ENCODE measurements at places on chromosomes 4 and X. TPM values are rescaled to one million over a fixed set of nuclear protein-coding genes. Genes with fewer than 3 reads are reported as not detected.

UGT2B15 gene
- polyA plus RNA-seq, result not detected

PRSS12 gene
- not detected for polyA plus RNA-seq

CACNA1F gene
- polyA plus RNA-seq, result 9.3 TPM

LIMCH1 gene
- polyA plus RNA-seq, result not detected

CT45A10 gene
- polyA plus RNA-seq, result not detected

LDB2 gene
- polyA plus RNA-seq, result not detected

ETFDH gene
- polyA plus RNA-seq, result 7.8 TPM

CDKL2 gene
- polyA plus RNA-seq, result not detected

WNK3 gene
- polyA plus RNA-seq, result 0.07 TPM

PRKG2 gene
- polyA plus RNA-seq, result 0.61 TPM

OPRPN gene
- polyA plus RNA-seq, result not detected

IL3RA gene
- polyA plus RNA-seq, result 31.6 TPM

UCP1 gene
- polyA plus RNA-seq, result not detected

MAGEC3 gene
- not detected for polyA plus RNA-seq

HPSE gene
- polyA plus RNA-seq, result 1.3 TPM

GPR78 gene
- not detected for polyA plus RNA-seq

TBC1D9 gene
- 48.9 TPM for polyA plus RNA-seq

TCEAL6 gene
- polyA plus RNA-seq, result not detected

SH3D19 gene
- polyA plus RNA-seq, result not detected

CT55 gene
- polyA plus RNA-seq, result not detected

THAP9 gene
- 4.1 TPM for polyA plus RNA-seq

RAB39B gene
- 2.0 TPM for polyA plus RNA-seq

SASH3 gene
- polyA plus RNA-seq, result 291 TPM

GAGE12J gene
- not detected for polyA plus RNA-seq

CPXCR1 gene
- polyA plus RNA-seq, result not detected

DMP1 gene
- polyA plus RNA-seq, result not detected

EDNRA gene
- polyA plus RNA-seq, result not detected

MMRN1 gene
- polyA plus RNA-seq, result 0.23 TPM

ENOX2 gene
- 5.1 TPM for polyA plus RNA-seq

ERAS gene
- polyA plus RNA-seq, result 0.19 TPM

All from B cell (primary cell).